ENCODE measurements at places on chromosomes 3 and 15.

- DNase-seq: no peak
Measured at GRCh38 chr3:138034918-138035317, 25.0 kb downstream of the CLDN18 start.

DNA sequence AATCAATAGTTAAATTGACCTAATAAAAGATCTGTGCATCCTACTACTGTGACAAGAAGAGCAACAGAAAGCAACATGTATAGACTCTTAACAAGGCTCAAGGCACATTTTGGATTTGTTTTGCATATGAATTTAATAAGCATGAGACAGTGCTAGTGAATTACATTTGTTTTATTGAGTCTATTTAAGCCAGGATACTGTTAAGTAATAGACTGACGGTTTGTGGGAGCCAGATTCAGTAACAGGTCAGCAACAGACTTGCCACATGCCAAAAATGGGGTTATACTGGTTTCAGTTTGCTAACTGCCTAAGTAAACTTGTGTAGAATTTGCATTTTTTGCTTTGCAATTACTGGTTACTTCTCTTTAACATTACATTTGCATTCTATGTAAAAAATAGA is 54.0 kb downstream of the MBNL1 start:
- no peak for DNase-seq

DNA sequence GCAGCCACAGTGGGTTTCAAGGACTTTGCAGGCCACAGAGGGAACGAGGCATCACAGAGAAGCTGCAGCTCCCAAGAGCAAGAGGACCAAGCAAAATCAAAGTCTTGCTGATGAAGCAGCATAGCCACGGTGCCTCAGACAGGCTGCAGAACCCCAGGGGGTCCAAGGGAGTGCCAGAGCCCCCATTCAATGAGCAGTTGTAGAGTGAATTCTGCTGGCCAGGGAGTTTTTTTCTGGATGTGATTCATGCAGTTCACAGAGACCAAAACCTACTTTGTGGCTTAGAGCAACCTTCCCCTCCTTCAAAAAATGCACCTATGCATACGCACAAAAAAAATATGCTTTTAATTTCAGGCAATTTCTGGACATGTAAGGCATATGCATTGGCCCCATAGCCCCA is 409.0 kb downstream of the VPS13C start:
- no peak for DNase-seq

DNA sequence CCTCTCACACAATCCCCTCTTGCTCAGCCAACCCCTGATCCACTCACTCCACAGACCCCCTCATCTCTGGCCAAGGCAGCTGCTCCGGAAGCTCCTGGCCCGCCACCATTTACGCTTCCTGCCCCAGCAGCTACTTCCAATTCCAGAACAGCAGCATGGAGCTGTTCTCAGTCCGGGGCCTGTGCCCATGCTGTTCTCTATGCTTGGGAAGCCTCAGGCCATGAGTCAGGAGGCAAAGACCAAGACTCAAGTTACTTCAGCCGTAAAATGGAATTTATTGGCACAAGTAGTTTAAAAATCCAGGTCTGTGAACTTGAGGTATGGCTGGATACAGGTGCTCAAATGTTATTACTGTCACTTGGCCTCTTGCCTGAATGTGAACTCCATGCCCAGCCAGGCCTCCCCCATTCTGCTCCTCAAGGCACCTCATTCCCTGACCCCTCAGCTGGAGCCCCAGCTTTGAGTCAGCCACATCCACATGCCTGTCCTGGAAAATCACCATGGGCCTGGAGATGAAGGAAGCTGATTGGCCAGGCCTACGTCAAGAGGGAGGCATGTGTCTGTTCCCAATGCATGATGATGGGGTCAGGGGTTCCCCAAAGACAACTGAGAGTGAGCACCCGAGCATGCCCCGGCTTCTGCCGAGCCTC is 31.4 kb upstream of the CACNA2D2 start:
- no peak for DNase-seq

GRCh38 chr3:178217479-178217878 is 318.8 kb upstream of the KCNMB2 start:
- no peak for DNase-seq

DNA sequence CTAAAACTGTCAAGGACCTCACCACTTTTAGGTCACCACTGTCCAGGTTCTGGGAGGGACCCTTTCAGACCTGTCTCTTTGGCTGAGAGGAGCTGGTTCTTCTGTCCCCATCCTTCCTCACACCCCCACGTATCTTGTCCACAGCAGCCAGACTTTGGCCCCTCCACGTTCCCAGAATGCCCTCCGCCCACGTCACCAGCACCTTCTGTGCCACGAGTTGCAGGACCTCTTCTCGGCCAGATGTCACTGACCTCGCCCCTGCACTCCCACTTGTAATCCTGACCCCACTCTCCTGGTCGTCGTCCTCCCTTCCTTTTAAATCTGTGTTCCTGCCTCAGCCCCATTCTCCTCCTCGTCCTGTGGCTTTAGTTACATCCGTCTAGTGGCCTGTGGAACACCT is 22.6 kb upstream of the SEC13 start:
- DNase-seq: no peak

DNA sequence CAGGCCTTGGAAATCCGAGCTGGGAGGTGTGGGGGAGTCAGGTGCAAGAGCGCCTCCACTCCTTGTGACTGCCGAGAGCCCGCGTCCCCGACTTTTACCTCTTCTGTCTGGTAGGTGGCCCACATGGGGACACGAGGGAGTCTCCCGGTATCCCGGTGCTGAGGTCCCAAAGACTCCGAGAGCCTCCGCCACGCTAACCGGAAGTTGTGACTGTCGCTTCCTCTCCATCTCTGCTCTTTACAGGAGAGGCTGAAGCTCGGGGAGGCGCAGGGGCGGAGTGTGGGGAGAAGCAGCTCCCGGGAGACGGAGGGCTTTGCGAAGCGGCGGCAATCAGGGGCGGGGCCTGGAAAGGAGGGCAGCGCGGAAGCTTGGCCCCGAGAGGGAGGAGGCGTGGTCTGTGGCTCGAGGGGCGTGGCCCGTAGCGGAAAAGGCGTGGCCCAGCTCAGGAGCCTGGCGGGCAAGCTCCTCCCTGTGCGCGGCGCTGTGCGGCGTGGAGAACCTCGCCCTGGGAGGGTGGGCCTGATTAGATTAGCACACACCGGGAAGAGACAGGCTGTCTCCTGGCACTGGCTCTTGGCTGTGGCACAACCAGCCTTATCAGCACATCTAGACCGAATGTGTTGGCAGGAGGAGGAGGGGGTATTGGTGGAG is 143.9 kb downstream of the GABRB3 start:
- DNase-seq: no peak

DNA sequence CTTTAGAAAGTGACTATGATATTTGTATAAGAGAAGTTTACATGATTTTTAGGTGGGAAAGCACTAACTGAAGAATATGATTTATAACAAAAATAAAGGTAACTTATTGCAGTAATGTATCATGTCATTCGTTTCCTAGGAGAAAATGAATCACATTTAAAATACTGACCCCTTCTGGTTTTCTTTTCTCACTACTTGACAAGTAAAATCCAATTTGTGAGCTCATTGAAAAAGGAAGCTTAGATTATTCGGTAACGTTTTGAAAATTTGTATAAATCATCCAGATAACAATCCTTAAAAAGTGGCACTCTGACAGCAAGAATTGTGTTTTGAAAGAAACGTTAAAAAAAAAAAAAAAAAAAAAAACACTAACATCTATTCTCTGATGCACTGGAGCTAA is 39.0 kb downstream of the NSUN3 start:
- no peak for DNase-seq

DNA sequence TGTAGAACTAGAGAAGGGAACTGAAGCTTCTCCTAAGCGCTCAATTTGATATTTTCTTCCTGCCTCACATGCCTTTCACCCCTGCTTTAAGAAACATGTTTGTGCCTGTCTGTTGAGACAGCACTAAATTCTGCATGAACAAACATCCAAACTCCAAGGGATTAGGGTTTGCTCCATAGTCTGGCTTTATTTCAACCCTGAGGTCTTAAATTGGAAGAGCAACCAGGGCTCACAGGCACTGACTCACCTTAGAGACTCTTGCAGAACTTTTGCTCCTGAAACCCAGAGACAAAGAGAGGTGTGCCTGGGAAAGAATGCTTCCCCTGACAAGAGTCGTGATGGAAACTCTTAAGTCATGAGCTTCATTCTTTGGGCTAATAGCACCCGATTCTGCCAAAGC is 393.9 kb upstream of the MCTP2 start:
- no peak for DNase-seq

DNA sequence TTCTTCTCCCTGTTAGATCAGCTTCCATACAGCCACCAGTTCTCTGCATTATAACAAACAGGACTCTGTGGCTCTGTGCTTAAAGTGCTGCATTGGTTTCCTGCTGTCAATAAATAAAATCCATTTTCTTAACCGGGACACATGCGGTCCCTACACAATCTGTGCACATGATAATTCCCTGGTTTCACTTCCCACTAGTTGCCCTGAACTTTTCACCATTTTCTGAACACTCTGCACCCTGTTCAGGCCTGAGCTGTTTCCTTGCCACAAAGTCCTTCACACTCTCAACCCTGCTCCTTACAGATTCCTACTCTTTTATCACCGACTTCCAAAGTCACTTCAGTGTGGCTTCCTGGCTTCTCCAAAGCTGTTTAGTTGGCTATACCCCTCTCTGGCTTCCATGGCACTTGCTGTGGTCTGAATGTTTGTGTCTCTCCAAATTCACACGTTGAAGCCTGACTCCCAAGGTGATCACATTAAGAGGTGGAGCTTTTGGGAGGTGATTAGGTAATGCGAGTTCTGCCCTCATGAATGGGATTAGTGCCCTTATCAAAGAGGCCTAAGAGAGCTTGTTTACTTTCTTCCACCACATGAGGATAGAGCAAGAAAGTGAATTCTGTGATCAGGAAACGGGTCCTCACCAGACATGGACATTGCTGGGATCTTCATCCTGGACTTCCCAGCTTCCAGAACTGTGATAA is 233.4 kb downstream of the CHST2 start:
- no peak for DNase-seq

GRCh38 chr15:52394118-52394517 is 98.5 kb upstream of the MYO5C start:
- no peak for DNase-seq

DNA sequence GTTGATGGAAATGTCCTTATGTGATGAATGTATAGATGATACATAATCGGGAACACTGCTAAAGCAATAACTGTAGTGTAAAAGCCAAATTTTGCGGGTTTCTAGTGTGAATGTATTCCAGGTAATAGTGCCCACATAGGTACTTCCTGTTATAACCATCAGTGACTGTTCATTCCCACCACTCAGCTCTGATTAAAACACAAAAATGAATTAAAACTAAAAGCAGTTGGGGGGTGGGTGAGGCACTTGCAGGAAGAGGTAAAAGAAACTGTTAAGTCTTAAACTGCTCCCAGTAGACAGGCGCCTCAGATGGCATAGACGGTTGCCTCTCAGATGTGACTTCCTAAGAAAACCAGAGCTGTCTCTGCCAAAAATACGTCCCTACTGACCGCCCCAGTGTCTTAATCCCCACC is 893 bp upstream of the MTHFS start:
- no peak for DNase-seq

DNA sequence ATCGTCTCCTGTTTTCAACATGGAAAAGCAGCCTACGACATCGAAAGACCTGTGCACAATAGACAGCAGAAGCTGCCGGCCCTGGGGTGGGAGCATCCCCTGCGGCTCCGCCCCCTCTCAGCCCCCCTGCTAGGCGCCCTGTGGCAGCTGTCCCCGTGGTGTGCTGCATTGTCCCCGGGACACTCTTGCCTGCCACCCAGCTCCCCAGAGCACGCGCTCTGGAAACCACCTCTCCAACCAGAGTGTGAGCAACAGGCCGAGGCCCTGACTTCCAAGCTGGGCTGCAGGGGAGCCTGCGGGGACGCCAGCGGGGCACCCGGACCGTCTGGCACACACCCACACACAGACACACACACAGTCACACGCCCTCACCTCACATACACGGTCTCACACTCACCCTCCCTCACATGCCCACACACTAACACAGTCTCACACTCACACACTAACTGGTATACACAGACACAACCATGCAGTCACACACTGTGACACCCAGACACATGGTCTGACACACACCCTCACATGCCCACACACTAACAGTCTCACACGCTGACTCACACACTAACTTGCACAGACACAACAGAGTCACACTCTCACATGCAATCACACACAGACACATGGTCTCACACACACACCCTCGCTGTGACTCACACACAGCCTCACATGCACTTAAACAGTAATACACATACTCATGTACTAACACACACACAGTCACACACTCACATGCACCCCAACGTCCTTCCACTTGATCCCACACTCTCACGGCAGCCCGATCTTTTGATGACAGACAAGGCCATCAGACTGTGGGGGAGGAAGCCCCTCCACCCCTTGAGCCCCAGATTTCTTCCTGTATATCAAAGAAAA is 94.7 kb downstream of the OCA2 start:
- DNase-seq: no peak

GRCh38 chr3:36695113-36695768 is 69.1 kb downstream of the DCLK3 start:
- DNase-seq: no peak

GRCh38 chr3:4751502-4752101 is 227.6 kb upstream of the BHLHE40 start:
- DNase-seq: no peak

GRCh38 chr3:53555068-53555588 is 60.7 kb downstream of the CACNA1D start:
- DNase-seq: no peak

Measured in NCI-H2107 (cell line).